ENCODE measurements at places on chromosomes 13 and 19. TPM values are rescaled to one million over a fixed set of nuclear protein-coding genes. Genes with fewer than 3 reads are reported as not detected.

Gene PLIN3
- total RNA-seq: 126 TPM

Gene SLITRK6
- total RNA-seq: not detected

Gene LILRA1
- not detected for total RNA-seq

Gene IRGC
- total RNA-seq: not detected

Gene ATP4B
- not detected for total RNA-seq
